AG04450 (cell line): ENCODE measurements at places on chromosomes 4 and X.
A peak's percentile ranks its signal among the peaks of the same experiment; 100 is the strongest.

DNA sequence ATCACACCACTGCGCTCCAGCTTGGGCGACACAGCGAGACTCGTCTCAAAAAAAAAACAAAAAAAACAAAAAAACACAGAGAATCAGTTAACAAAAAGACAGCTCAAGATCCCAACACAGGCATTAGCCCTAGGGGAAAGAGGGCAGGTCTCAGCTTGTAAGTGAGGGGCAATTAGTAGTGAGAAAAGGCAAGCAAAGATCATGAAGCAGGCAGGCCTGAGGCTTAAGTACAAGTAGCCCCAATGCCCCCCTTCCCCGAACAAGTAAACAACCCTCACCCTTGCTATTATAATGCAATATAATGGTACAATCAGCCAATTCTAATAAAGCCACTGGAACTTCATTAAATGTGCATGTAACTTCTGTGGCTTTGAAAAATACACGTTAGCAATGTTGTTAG, 17.0 kb downstream of the ADGRA3 start:
- no peak for DNase-seq

- DNase-seq, result no peak
Observed at GRCh38 chrX:119028733-119029330, 44.0 kb upstream of the CT47C1 start.

GRCh38 chr4:44544158-44544557, 95.5 kb upstream of the KCTD8 start:
- no peak for DNase-seq

- DNase-seq, result peak; percentile 49
Observed at GRCh38 chrX:24113181-24113580, 36.3 kb upstream of the ZFX start.

DNA sequence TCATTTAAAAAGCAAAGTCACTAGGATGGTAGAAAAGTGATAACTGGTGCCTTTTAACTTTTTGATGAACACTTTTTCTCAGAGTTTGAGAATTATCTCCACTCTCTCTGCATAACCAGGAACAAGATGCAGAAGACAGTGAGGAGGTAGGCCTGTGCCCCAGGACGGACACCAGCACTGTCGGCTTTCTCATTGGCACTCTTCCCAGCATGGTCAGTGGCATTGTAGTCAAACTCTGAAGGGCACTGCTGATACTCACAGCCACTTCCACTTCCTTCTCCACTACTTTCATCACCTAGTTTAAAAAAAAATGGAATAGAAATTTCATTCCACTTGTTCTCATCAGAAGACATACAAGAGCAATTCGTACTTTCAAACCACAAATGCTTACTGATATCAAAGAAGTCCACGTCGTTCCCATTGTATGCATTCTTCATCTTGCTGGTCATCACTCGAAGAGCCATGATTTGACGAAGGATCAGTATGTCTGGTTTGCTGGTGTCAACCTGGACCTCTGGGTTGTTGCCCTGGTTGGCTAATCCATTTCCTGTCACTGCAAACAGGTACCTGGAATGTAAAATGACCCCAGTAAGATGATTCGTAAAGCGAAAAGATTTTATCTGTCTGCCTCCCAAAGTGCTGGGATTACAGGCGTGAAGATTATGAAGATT, 84.8 kb upstream of the TFDP3 start:
- DNase-seq, result no peak

- no peak for DNase-seq
Observed at GRCh38 chrX:5791721-5792120, 436.9 kb downstream of the NLGN4X start.

DNA sequence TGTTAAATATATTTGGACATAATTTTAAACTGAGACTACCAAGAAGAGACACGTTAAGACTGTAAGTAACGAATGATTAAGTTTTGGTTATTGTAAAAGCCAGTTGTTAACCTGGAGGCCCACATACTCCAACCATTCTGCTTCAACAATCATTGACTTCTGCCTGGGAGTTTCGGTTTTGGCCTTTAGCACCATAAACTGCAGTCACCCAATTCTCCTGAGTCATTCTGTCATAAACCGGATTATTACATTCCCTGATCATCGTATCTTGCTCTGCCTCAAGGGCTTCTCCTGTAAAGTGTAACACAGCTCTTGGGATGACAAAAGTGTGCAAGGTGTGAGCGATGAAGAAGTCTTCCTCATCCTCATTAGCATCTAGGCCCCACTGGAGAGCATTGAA, 46.9 kb upstream of the PABPC1L2A start:
- DNase-seq, result no peak
